ENCODE measurements at places on chromosomes 13 and 19. TPM values are rescaled to one million over a fixed set of nuclear protein-coding genes. Genes with fewer than 3 reads are reported as not detected.

Gene IL11
- total RNA-seq = not detected

Gene PSPN
- total RNA-seq = 6.7 TPM

Gene WASF3
- total RNA-seq = 56.1 TPM

DNA sequence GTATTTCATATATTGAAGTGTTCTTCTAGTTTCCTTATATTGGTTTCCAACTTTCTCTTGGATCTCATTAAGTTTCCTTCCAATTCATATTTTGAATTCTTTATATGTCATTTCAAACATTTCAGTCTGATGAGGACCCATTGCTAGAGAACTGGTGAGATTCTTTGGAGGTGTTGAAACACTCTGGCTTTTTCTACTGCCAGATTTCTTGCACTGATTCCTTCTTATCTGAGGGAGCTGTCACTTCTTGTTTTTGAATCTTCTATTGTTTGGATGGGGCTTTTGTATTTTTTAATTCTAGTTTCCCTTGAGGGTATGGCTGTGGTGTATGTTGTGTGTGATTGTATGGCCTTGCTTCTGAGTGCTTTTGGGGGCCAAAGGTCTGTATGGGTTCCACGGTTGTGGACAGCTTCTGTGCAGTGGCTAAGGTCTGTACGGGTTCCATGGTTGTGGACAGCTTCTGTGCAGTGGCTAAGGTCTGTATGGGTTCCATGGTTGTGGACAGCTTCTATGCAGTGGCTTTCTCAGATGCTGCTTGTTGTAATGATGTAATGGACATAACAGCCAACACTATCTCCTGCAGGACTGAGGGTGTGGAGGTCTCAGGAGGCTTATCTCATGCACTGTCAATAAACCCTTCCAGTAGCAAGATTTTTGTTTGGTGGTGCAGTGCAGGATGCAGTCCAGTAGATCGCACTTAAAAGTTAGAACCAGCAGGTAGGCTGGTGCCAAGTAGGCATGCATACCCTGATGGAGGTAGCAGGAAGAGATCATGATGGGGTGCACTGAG lies 36.8 kb downstream of the ACSBG2 start:
- no peak for DNase-seq

GRCh38 chr19:18833849-18834643 lies 2.3 kb downstream of the UPF1 start:
- DNase-seq = peak; percentile 19

Gene ZIC5
- total RNA-seq = not detected

DNA sequence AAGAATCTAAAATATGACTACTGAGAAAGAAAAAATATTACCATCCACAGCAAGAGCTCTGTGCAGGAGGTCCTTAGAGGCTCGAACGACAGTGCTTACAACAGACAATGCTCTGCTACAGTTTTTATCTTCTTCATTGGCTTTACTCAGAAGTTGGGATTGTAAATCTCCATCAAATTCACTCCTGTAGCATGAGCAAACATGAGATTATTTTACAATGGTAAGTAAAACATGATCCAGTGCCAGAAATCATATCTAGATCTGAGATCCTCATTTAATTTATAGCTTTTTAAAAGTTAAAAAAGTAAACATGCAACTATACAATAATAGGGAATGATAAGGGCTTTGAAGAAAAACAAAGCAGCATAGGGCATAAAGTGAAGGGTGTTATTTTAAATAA lies 144.5 kb upstream of the FBXL3 start:
- DNase-seq = no peak

GRCh38 chr19:6710273-6711077 lies 10.0 kb downstream of the C3 start:
- DNase-seq = no peak

Gene RNU6-9
- total RNA-seq = not detected

Gene NALCN
- total RNA-seq = 6.4 TPM

DNA sequence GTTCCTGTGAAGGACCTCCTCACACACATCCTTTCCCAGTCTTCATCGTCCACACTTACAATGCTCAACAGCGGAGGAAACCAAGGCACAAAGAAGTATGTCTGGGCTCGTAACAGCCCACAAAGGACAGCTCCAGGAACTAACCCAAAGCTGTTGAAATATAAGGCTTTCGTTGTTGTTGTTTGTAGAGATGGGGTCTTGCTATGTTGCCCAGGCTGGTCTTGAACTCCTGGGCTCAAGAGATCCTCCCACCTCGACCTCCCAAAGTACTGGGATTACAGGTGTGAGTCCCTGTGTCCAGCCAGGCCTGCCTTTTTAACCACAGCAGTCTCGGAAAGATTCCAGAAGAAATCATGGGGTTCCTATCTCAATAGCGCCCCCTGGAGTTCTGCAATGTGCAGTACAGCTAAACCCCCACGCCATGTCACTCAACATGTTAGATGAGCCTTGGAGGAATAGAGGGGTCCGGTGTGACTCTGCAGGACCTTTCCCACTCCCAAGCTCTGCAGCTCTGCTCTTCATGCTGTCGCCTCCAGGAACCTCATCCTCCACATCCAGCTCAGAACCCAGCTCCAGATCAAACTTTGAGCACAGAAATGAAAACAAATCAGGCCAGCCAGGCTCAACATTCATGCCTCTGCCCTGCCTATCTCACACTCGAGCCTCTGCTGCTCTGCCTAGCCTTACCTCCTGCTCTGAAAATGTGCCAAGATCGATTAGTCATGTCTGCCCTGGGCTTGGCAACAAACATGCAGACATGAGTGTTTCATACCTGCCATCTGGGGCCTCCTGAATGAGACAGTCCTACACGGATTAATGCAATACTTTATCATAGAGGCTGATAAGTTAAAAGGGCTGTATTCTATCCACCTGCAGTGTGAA lies 7.5 kb downstream of the PLA2G4C start:
- no peak for DNase-seq

Gene ERICH6B
- total RNA-seq = not detected

Gene PINLYP
- total RNA-seq = 11.8 TPM

GRCh38 chr19:57363688-57364181 lies 384 bp downstream of the TRAPPC2B start:
- peak; percentile 30 for DNase-seq

DNA sequence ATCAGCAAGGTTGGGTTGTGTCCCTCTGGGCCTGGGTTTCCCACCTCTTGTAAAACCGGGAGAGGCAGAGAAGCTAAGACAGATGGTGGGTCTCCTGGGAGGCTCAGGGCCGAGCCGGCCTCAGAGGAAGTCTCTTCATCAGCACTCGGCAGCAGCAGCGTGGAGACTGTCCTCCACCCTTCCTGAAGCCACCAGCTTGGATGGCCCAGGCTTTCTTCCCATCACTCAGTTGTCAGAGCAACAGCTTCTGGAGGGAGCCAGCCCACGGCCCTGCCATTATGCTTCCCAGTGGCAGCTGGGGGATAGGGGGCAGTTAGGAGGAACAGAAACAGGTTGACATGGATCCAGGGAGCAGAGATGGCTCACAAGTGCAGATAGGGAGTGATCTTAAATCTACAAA lies 191.0 kb downstream of the KATNAL1 start:
- DNase-seq = no peak

Gene SPRED3
- 0.44 TPM for total RNA-seq

GRCh38 chr19:14916848-14917247 lies 24.4 kb upstream of the OR7C2 start:
- no peak for DNase-seq

DNA sequence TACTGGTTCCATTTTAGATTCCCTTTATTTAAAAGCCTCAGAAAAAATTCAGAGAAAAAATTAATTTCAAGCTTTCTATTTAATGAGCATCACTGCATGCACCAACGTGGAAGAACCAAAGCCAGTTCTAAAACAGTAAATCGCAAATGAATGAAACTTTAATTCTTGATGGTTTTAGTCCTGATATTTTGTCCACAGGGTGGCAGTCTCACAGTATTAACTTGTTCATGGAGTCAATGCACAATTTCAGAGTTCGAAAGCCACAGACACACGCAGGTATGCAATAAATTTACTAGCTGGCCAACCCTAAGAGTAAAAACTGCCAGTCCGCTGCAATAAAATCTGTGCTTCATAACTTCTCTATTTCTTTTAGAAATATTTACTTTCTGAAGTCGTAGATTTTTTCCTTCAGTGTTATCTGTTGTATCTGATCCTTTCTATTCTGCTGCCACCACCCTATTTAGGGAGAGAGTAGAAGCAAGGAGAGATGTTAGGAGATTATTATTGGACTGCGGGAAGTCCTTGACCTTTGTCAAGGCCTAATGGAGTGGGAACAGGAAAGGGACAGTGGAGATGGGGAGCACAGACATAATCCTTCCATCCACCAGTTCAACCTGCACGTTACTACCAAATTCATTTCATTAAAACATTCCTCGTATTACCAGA lies 7.0 kb upstream of the WBP4 start:
- no peak for DNase-seq

Gene ADGRE3
- total RNA-seq = not detected

DNA sequence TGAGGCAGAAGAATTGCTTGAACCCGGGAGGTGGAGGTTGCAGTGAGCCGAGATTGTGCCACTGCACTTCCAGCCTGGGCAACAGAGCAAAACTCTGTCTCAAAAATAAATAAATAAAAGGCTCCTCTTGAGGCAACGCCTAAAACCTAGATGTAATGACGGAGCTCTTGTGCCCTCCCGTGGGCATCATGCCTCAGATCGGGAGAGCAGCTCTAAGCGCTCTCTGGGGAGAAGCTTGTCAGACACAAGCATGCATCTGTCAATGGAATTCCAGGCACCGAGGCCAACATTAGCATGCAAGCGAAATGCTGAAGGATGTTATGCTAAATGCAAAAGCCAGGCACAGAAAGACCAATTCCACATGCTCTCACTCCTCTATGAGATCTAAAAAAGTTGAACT lies 45.6 kb upstream of the MRI1 start:
- peak; percentile 48 for DNase-seq

Gene ZNF30
- 2.9 TPM for total RNA-seq

DNA sequence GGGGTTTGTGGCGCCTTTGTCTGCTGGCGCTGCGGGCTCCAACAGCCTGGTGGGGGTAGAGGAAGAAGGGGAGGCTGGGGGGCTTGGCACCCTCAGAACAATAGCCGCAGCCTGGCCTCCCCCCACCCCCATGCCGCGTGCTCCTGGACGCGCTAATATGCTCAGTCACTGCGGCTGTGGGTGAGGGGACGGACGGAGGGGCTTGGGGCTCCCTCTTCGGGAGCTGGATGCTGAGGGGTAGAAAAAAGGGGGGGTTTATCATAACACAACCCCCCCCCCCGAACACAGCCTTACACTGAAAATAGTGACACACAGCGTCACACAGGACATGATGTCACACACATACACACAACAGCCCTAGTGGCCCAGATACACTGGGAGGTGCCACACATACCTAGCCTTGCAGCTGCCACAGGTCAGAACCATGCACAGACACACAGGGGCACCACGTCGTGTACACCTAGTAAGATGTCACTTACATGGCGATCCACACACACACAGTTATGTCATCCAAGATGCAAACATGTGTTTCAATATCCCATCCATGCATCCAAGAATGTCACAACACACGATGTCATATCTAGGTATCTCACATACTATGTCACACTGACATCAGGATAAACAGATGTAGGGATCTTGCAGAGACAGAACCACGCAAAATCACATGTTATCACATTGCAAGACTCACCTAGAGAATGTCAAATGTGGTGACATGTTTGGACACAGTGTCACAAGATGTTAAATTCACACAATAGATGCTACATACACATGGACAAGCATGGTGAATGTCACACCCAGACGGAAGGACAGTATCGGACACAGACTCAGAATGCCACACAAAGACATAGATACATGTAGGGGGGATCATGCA lies 806 bp downstream of the MAST1 start:
- DNase-seq = no peak

GRCh38 chr19:40266912-40267600 lies 18.1 kb downstream of the AKT2 start:
- DNase-seq = peak; percentile 94

Gene NCAN
- total RNA-seq = not detected

Gene CAMSAP3
- total RNA-seq = 14.3 TPM

DNA sequence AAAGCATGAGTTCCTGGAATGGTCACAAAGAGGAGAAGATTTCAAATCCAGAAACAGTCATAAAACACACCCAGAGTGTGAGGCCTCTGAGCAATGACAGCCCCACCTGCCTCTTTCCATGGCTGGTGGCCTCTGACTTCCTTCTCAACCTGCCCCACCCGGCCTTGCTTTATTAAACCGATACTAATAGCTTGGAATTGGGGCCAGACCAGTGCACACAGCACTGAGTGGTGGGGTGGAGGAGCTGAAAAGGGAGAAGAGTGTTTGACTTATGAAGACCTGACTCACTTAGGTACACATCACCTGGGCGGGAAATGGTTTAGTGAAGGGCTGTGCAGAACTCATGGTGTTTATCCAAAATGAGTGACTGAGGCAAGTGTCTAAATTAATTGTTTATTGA lies 20.7 kb upstream of the CEACAM6 start:
- no peak for DNase-seq

Gene TUBB4A
- total RNA-seq = 0.59 TPM

GRCh38 chr13:60018536-60018935 lies 145.2 kb downstream of the DIAPH3 start:
- DNase-seq = no peak

DNA sequence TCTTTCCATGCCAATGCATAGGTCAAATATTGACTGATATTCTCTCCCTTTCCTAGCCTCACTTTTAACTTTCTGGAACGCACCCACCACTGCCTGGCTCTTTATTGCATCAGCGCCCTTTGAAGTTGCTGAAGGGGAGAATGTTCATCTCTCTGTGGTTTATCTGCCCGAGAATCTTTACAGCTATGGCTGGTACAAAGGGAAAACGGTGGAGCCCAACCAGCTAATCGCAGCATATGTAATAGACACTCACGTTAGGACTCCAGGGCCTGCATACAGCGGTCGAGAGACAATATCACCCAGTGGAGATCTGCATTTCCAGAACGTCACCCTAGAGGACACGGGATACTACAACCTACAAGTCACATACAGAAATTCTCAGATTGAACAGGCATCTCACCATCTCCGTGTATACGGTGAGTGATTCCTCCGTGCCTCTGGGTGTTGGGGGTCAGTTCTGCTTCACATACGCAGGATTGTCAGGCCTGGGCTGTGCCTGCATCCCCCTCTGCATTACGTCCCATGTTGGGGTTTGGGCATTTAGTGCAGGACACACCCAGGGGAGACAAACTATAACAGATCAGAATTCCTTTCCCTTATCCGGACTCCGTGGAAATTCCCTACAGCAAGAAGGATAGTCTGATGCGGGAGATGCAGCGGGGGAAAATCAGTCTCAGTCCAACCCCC lies 1.3 kb downstream of the CEACAM21 start:
- DNase-seq = no peak

Gene ADPRHL1
- 0.56 TPM for total RNA-seq

- no peak for DNase-seq
Observed at GRCh38 chr13:75372923-75373841, 108.8 kb downstream of the TBC1D4 start.

GRCh38 chr19:51830274-51830673 lies 35.3 kb downstream of the FPR3 start:
- DNase-seq = no peak

Data from thyroid gland (tissue), 4 donors.